NCI-H146 (cell line): ENCODE measurements at places on chromosomes 4 and X.

- DNase-seq, result no peak
Observed at GRCh38 chrX:48711162-48711928, 14.8 kb downstream of the SUV39H1 start.

DNA sequence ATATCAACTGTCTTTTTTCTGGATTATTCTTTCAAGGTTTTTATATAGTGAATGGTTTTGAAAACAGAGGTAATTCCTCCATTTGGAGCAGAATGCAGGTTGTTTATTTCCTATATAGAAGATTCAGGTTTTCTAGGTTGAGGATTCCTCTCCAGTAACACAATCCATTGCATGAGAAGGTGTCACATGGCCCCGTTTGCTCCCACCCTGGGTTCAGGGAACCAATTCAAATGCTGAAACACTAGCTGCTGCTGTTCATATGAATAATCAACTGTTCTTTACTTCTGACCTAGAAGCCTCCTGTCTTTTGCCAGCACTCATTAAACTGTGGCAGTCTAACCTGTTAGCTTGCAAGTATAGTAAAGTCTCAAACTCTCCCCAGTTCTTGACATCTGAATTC lies 1316.9 kb upstream of the TENM3 start:
- no peak for DNase-seq

DNA sequence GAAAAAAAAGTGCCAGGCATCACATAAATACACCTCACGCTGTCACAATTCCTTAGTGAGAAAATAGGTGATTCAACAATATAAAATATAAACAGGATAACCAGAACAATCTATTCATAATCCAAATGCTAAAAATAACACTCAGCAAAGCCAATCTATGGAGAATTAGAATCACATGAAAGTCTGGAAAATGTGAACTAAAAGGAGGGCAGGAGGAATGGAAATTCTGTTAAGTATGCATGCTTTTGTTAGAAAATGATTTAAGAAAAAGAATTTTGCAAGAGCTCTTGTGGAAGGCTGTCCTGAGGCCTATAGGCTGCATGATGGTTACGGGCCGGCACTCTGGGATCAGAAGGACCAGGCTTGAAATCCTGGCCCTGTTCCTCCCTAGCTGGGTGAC lies 70.6 kb upstream of the PROM1 start:
- DNase-seq, result no peak

- DNase-seq, result peak; percentile 38
Observed at GRCh38 chr4:155403886-155404285, 27.1 kb upstream of the MAP9 start.

- DNase-seq, result no peak
Observed at GRCh38 chrX:13697455-13697854, 8.5 kb downstream of the RAB9A start.

DNA sequence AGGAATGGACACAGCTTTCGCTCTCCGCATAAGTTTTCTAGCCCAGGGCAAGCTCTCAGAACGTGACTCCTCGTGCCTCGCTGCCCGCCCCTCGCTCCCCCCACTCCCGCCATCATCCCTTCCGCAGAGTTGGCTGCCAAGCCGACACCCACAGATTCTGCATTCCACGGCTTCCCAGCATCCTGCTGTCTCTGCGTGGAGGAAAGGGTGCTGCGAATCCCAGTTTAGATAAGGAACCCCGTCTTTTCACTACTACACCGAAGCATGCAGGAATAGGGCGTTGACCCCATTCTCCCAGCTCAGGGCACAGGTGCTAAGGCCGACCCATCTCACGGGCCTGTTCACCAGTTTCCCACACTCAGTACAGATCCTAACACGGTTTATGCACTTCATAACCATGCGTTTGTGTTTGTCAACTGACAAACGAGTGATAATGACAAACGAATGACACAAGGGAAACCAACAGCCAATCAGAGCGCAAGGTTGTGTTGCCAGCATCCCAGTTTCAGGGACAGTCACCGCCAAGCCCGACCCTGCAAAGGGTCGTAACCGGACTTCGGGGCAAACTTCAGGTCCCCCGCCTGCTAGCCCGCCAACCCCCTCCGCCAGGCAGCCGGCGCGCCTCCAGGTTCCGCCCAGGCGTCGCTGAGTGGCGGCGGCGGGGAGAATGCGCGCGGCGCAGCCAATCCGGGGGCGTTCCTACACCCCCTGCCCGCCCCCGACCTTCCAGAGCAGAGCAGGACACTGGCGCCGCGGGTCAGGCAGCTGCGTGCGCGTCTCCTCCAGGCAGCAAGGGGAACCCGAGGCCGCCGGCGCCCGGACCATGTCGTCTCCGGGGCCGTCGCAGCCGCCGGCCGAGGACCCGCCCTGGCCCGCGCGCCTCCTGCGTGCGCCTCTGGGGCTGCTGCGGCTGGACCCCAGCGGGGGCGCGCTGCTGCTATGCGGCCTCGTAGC lies at the start of gene CYP2U1:
Gene CYP2U1 (plus strand): TSS at position 729 of the 954 bp plus-strand sequence. CDS start 95 bp downstream, at position 824.
- DNase-seq, result peak; percentile 87

- DNase-seq, result no peak
Observed at GRCh38 chrX:36504625-36505024, 503.5 kb upstream of the FAM47C start.
